ENCODE measurements at places on chromosomes 5 and 9.

DNA sequence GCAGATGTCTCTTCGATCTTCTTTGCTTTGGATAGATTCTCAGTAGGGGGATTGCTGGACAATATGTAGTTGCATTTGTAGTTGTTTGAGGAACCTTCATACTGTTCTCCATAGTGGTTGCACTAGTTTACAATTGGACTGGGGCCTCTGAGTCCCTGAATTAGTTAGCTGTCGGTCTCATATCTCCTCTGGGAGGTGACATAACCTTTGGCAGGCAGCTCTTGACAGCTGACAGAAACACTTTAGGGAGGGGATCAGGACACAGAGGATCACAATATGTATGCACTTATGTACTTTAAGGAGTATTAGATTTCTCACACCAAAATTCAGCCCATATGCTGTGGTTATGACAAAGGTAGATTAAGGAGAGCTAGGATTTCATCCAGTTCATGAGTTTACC lies 1279.9 kb upstream of the DMAC1 start:
- DNase-seq, result no peak

DNA sequence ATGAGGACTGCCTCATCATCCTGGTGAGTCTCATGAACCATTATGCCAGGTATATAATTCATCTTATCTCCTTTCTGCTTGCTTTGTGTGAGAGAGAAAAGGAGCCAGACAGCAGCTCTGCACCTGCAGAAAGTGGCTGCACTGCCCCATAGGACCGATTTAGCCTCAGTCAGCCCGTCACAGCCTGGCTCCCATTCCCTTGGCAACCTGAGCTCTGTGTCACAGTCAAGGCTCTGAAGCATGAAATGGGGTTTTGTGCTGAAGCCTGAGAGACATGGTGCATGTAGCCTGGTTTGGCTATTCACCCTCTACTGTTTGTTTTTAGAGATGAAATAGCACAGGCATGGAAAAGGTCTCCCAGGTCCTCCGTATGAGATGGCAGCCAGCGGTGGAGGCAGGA lies 198.3 kb downstream of the KCTD16 start:
- DNase-seq, result no peak

DNA sequence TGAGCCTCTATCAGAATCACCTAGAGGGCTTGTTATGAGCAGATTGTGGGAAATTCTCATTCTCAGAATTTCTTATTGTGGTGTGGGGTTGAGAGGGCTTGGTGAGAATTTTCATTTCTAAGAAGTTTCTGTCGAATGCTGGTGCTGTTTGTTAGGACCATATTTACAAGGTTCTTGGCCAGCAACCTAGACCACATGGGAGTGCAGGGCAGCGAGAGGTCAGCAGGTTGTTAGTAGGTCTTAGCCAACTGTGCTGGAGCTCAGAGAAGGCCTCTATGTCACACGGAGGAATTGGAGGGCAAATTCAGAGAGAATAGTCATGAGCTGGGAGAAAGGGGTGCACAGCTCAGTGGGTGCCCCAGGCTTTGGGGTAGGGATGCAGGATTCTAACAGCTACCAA lies 357.0 kb downstream of the LRRC70 start:
- DNase-seq, result no peak

- no peak for DNase-seq
Observed at GRCh38 chr5:151781201-151781600, 9.4 kb downstream of the G3BP1 start.

DNA sequence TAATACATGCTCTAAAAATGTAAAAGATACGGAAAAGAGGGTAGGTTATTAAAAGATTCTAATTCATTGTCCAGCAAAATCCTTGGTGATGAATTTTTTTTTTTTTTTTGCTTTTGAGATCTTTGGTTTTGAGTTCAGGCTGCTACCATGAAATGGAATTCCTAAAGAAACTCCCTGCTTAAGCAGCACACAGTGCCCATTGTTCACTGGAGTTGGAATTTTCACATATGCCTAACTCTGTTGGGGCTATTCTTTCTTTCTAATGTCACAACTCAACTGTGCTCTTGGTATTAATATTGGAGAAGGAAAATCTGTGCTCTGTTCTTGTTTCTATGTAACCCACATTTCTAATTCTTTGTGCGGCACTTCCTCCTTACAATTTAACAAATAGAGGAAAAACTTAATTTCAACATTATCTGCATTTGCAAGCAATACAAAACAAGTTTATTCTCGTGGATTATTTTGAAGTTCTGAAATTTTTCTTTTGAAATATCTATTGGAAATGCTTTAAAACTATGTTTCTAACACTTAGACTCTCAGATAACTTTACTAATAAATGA lies 21.6 kb downstream of the MATR3 start:
- DNase-seq, result no peak

GRCh38 chr9:84266087-84266561 lies 74.4 kb downstream of the SLC28A3 start:
- no peak for DNase-seq

DNA sequence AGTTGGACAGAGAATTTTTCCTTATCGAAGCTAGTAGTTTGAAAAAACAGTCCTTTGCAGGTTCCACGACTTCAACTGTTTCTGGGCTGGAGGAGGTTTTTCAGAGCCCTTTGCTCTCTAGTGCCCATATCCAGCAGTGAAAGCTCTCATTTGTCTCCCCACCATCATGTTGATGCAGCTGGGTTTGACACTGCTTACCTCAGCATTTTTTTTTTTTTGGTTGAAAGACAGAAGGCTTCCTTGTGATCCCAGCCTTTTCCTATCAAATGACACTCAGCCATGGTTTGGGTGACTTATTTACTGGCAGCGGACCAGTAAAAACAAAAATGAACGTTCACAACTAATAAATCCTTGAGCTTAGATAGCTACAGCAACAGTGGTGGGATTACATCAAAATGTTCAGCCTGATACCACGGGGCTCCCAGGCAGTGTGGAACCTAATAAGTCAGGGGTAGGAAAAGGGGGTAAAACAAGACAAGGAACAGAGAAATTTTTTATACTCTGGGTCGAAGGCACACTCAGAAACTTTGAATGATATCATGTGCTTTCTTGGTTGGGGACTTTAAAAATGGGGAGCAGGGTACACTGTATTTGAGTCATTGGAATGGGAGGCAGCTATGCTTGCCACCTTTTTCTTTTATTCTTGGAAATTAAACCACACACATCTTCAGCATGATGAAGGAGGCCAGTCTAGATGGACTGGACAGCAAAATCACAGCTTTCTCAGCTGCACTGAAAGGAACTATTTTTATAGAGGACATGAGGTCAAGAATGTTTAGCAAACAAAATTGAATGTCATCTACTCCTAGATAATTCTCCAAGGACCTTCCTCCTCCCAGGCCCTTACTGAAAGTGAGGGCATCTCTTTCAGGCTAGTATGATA lies 308.9 kb upstream of the MPDZ start:
- peak; percentile 31 for DNase-seq

- peak; percentile 65 for DNase-seq
Observed at GRCh38 chr5:15105799-15106393, 234.3 kb upstream of the ANKH start.

- no peak for DNase-seq
Observed at GRCh38 chr5:128253161-128253560, 169.6 kb downstream of the SLC12A2 start.

- peak; percentile 43 for DNase-seq
Observed at GRCh38 chr9:129328355-129329042, 150.4 kb upstream of the IER5L start.

GRCh38 chr5:115450741-115451140 lies 93.8 kb downstream of the FEM1C start:
- DNase-seq, result peak; percentile 98

GRCh38 chr9:8652255-8652654 lies 852.7 kb upstream of the DMAC1 start:
- DNase-seq, result no peak

DNA sequence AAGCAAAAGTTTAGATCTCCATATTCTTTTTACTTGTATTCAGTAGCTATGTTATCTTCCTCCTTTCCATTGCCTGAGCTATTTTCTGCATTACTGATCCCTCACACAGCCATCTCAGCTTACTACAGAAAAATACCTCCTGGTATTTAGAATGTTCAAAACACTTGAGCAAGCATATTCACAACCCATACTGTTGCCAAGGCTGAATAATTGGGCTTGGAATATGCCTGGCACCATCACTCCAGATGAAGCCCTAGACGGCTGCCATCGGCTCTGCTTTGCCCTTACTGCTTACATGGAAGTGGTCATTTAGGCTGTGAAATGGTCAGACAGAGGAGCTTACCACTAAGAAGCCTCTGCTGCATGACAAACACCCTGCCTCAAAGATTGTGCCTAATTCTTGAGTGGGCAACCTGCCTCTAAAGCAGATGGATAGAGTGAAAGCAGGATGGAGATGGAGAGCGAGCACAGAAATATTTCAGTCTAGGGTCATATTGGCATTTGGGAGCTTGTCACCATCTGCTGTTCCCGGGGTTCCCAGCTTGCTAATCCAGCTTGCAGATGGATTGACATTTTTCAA lies 92.5 kb upstream of the TAS2R1 start:
- no peak for DNase-seq

DNA sequence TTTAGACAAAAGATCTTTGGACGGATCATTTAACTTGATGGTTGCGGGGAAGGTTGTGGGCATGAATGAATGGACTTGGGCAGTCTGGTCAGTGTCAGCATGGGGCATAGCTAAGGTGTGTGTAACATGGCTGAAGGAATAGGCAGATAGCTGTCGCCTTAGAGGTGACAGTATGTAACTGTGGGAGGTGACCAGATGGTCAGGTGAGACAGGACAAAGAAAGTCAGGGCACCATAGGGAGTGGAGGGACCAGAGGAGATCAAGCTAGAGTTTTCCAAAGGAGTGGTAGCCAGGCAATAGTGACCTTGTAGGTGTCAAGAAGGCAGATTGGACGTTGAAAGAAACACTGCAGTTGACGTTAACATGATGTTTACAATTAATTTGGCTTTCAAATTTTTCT lies 43.1 kb downstream of the MARCHF6 start:
- DNase-seq, result no peak

GRCh38 chr9:13478160-13478559 lies 198.7 kb upstream of the MPDZ start:
- DNase-seq, result no peak

GRCh38 chr5:113128082-113128481 lies 151.5 kb downstream of the DCP2 start:
- no peak for DNase-seq

DNA sequence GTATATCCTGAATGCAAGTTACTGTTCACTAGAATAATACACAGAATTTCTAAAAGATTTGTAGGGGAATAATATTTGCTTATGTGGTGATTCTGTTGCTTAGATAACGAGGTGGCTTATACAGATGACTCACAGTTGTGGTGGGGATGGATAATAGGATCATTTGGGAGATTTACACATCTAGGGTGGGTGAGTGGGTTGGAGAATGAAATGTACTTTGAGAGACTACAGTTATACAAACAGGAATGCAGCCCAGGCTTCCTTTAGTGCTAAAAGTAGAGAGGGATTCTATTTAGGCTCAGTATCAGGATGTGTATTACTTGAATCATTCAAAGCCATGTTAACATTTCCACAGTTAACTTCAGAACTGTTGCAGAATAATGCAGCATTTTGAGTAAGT lies 1.8 kb downstream of the CTXN3 start:
- peak; percentile 38 for DNase-seq

- no peak for DNase-seq
Observed at GRCh38 chr5:179462040-179462439, 88.3 kb upstream of the RUFY1 start.

GRCh38 chr5:111682641-111683040 lies 74.4 kb downstream of the NREP start:
- no peak for DNase-seq

GRCh38 chr5:18023275-18023674 lies 389.0 kb downstream of the TAF11L14 start:
- DNase-seq, result no peak

DNA sequence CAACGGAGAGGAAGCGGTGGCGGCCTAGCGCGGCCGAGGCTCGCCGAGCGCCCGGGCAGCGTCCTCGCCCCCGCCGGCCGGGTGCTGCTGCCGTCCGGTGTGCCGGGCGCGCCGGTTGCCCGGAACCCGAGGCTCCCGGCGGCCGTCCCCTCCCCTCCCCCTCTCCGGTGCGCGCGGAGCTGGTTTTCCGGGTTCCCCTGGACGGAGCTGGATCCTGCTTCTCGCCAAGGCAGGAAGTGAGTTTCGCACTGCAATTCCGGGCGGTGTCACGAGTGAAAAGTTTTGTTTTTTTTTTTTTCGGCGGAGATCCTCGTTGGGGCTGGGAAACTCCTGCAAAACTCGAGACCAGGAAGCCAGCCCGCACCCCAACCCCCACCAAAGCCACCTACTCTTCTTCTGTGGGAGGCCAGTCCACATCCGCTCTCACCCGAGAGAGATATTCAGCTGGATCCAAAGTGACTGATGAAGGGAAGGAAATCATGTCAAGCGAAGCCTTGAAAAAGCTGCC lies at the start of gene ERBIN:
ERBIN (plus strand) TSS at position 300 of the 508 bp plus-strand sequence. CDS start 66,144 bp downstream, outside the sequence.
- DNase-seq, result peak; percentile 87

DNA sequence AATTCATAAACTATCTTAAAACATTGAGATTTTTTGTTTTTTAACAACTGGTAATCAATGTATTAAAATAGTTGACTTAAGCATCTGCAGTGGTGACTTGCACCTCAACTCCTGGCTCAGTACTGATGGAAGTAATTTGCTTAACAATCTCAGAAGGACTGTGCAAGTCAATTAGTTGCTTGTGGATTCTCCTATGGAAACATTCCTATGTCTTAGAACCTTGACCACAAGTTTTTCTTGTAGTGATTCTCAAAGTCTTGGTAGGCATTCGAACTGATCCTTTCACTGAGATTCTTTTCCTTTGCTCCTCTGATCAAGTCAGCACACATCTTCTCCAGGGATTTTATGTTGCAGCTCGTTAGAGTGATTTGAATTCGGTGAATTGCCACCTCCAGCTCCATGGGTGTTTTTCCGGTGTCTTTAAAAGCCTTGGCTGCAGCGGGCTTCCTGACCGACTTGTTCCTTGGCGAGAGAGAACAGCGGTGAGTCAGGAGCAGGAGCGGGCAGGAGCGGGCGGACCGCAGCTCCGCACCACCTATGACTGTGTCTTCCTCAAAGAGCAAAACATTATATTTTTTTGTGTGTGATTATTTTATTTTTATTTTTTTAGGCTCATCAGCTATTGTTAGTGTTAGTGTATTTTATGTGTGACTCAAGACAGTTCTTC lies 21.1 kb downstream of the HMGXB3 start:
- DNase-seq, result peak; percentile 62

GRCh38 chr9:114777821-114778609 lies 27.8 kb downstream of the TNFSF15 start:
- DNase-seq, result no peak

DNA sequence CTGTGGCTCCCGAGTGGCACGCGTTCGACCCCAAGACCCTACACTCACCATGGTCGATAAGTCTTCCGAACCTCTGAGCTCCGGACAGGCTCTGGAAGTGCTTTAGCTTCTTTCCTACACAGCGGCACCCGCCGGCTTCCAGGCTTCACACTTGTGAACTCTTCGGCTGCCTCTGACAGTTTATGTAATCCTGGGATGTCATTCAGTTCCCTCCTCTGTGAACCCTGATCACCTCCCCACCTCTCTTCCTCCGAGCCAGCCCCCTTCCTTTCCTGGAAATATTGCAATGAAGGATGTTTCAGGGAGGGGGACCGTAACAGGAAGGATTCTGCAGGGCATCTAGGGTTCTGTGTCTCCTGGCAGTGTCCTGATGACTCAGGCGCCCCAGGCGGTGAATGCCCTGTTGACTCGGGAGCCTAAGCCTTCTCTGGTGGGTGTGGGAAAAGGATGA lies at the start of gene CD14:
CD14 (minus strand) TSS at position 155 of the 451 bp plus-strand sequence; CDS start at position 51, 104 bp downstream.
- DNase-seq, result peak; percentile 48

Data from cardiac fibroblast (primary cell).